ENCODE measurements at places on chromosomes 2 and 18.

DNA sequence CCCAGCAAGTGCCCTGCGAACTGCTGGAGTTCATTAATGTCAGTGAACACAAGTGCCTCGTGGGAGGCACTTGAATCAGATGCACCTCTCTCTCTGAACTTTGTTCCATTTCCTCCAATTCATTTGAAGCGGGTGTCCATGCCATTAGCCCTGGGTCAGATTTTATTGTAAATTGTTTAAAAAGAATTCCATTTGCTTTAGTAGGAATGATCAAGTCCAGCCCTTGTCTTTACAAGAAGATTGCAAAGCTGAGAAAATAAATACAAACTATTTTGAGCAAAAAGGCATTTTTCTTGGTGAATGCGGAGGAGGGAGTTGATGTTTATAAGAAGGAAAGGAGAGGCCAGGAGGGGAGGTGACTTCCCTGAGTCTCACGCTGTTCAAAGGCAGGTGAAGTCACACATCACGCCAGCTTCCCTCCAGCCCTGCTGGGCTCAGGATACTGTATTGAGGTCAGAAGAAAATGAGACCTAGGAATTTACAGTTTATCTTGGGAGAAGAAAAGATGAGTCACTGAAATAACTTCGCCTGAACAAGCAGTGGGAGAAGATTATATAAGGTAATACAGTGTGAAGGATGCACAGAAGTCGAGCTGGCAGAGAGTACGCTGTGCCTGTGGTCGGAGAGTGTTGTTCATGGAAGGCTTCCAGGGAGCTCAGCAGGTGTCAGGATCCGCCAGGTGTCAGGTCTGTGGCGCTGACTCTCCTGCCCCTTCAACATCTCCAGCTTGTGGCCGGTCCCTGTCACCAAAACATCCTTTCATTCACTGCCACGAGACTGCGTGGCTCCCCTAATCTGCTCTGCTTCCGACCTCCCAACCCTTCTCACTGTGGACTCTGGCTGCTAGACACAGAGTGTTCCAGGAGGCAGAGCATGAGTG, 36.5 kb downstream of the EFR3B start:
- no peak for DNase-seq

DNA sequence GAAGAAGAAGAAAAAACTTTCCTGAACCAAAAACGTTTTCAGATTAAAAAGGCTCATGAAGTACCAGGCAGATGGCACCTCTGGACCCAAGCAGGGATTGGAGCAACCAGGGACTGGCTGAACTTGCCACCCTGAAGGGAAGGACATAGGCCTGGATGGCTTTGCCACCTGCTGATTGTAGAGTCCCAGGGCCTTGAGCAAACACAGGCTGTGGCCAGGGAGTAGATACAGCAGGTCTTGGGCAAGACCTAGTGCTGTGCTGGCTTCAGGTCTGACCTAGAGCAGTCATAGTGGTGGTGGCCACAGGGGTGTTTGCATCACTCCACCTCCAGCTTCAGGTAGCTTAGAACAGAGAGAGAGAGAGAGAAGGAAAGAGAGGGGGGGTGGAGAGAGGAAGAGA, 231.5 kb upstream of the FBXO11 start:
- no peak for DNase-seq

DNA sequence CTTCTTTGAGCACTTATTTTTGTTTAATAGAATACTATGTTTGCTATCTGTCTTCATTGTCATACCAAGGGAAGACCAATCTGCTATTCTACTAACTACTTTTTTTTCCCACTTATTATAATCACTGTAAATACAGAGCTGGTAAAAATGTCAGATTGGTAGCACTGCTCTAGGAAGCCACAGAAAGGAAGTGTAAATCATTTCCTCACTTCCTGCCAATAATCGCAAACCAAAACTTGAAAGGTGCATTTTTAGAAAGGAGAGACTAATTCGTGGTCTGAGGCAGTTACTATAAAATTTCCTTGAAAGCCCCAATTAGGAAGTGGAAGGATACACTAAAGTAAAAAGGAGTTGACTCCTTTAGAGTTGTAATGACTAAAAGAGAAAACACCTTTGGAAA, 13.9 kb upstream of the THSD7B start:
- DNase-seq, result no peak

DNA sequence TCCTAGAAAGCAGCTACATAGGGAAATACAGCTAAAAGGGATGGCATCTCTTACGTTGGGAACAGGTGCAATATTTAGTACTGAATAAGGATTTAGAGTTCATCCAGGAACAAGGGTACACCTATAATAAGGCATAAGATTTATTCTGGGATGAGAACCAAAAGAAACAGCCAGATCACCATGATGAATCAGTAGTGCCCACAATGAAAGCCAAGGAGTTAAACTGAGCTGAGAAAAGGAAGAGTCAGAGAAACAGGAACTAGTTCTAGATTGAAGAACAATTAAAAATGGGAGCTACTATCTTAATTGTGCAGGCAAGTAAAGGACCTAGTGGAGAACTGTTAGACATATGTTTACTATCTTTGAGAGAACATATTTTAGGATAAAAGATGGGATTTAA, 692.3 kb downstream of the LRP1B start:
- DNase-seq, result no peak

- DNase-seq, result no peak
Measured at GRCh38 chr18:33304277-33304676, 136.2 kb downstream of the CCDC178 start.

GRCh38 chr18:26454616-26455015, 93.7 kb downstream of the KCTD1 start:
- no peak for DNase-seq

GRCh38 chr2:84792856-84793522, 87.9 kb downstream of the TRABD2A start:
- no peak for DNase-seq

DNA sequence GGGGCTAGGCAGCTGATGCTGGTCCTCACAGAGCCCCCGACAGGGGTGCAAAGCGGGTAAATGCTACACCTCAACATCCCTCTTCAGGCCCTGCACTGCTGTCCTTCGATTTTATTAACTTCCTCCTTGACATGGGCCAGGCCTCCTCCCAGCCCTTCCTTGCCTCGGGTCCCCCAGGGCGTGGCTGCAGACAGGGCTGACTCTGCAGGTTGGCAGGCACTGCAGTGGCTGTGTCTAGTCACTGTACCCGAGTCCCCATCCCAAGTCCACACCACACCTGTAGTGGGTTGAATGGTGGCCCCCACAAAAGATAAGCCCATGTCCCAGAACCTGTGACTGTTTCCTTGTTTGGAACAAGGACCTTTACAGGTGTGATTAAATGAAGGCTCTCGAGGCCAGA, 140.2 kb downstream of the TWIST2 start:
- DNase-seq, result no peak

GRCh38 chr2:165897074-165897473, 56.5 kb downstream of the TTC21B start:
- DNase-seq, result no peak

GRCh38 chr2:178920916-178921513, 113.8 kb upstream of the TTN start:
- no peak for DNase-seq

GRCh38 chr2:164066095-164066494, 330.3 kb upstream of the FIGN start:
- DNase-seq, result no peak

- no peak for DNase-seq
Measured at GRCh38 chr18:29191263-29191662, 1014.3 kb upstream of the CDH2 start.

- peak; percentile 48 for DNase-seq
Measured at GRCh38 chr2:121721926-121722325, 14.7 kb downstream of the NIFK start.

DNA sequence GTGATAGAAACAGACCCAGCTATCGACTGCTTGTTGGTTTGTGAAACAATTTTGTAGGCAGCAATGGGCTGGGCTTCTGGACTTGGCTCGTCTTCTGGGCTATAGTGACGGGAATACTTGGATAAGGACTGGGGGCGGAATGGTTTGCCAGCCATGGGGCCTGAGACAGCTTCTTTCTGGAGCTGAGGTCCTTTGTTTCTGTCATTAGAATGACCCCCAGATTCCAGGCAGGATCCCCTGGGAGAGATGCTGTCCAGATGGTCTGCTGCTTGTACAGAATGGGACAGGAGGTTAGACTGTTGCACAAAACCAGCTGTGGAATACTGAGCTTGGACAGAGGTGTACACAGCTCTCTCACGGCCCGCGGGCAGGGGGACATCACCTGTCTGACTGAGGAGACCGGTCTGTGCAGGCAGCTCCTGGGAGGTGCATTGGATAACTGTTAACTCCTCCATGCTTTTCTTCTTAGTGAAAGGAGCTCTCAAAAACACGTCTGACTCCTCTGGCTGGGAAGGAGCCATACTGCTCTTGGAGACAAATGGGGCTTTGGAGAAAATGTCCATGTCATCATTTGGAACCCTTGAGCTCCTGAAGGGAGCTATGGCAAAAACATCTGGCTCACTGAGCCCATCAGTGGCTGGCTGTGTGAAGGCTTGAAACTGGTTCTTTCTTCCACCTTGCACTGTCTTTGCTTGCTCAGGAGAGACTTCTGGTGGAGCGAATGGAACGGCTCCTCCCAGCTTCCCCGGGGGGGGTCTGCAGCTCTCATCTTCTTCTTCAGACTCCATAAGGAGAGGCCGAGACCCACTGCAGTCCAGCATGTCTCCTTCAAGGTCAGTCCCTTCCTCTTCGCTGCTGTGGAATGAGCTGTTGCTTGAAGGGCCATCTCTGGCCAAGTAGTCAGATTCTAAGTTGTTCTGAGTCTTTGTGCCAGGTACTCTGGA, 28.6 kb upstream of the NFU1 start:
- no peak for DNase-seq

DNA sequence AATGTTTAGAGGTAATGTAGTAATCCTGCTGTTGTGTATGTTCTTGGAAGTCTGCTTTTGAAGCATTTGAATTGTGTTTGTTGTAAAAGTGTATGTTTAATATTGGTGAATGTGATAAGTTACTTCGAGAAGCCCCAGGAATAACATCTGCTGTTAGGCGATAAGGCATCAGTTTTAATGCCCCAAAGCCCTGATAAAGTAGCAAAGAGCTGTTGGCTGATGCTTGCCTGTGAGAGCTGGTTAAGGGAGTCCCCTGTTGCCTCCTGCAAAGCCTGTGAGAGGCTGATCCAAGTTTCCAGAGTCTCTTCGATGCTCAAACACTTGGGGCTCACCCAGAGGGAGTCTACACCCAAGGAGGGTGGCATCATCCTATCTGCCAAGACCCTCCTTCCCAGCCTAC, 110.3 kb downstream of the RNF152 start:
- DNase-seq, result no peak

- DNase-seq, result no peak
Measured at GRCh38 chr2:118593257-118593656, 254.2 kb downstream of the EN1 start.

- DNase-seq, result no peak
Measured at GRCh38 chr2:625415-626333, 51.5 kb downstream of the TMEM18 start.

DNA sequence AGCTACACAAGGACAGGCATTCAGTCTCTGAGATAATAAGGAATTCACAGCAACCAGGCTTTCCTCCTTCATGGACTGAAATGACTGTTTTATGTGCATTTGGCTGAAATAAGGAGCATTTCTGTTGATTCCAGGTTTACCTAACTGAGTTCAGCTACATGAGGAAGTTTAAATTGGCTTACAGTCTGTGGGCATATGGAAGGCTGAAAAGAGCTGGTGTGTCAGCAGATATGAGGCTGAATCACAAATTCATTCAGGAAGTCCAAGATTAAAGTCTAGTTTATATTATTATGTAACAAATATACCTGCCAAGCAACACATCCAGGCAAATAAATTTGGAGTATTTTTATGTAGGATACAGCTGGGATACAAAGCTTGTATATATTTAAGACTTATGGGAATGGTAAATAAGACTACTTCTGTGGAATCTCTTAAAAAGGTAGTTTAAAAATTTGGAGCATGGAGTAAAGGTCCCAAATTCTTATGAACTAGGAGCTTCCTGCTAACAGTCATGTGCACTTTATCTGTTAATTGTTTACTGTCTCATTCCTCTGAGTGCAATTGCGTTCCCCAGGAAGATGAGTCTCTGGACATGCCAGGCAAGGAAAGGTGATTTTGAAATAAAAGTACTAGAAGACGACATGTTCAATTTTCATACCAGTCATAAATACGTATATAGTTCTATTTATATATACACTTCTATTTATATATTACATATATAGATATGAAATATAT, 53.0 kb downstream of the ZC3H8 start:
- DNase-seq, result no peak

DNA sequence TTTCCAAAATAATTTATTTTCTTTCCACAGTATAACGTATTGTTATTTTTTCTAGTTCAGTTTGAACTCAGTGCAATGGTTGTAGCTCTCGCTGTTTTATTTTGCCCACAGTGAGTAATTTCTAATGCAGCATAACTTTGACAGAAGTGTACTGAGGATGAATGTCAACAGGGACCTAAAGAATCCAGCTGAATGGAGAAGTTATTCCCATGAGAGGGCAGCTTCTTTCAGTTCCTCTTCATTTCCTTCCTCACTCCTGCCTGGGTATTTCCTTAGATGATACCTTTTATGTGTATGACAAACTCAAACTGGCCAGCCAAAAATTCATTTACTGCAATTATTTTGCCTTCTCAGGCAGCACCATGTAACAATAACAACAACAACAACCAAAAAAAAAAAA, 1223.1 kb upstream of the ZEB2 start:
- no peak for DNase-seq

- DNase-seq, result no peak
Measured at GRCh38 chr18:8801263-8801901, 96.0 kb downstream of the MTCL1 start.

DNA sequence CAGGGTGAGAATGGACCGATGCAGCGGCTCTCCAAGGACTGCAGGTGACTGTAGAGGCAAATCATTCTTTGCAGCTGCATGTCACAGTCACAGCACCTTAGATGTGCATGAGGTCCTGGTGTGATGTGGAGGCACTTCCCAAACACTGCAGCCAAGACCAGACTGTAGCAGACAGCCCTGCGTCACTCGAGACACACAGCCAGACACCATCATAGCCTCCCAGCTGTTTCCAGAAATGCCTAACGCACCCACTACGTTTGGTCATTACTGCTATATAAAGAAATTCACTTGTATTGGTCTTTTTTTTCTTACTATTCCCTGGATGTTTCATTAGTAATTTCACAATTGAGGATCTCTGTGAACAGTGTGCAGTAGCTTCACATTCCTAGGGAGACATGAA, 60.9 kb downstream of the SH3YL1 start:
- no peak for DNase-seq

- no peak for DNase-seq
Measured at GRCh38 chr2:196468394-196468793, 171.1 kb upstream of the CCDC150 start.

- DNase-seq, result no peak
Measured at GRCh38 chr18:58017267-58017666, 26.8 kb upstream of the NEDD4L start.

- DNase-seq, result no peak
Measured at GRCh38 chr2:157182204-157182709, 75.2 kb upstream of the GALNT5 start.

DNA sequence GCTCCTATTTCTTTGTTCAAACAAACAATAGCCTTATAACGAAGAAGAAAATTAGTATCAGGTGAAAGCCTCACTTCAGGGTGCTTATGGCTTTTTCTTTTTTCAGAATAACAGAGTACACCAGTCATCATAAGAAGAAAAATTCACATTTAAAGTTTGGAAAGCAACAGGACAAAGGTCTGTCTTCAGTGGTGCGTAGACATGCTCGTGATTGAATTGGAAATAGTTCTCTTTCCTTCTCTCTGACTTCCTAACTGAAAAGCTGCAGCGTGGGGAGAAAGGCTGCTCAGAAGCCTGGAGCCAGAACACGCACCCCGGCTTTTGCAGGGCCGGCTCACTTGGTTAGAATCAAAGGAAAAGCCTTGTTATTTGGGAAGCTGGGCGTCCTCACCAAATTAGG, 127.6 kb upstream of the ZNF516 start:
- no peak for DNase-seq

- DNase-seq, result no peak
Measured at GRCh38 chr2:188588235-188588634, 296.6 kb downstream of the GULP1 start.

All from activated CD4-positive, alpha-beta T cell treated with anti-CD3 and anti-CD28 coated beads for 36 hours (primary cell).